Airway epithelial cell (primary cell): ENCODE measurements at places on chromosomes 3 and 15. TPM values are rescaled to one million over a fixed set of nuclear protein-coding genes. Genes with fewer than 3 reads are reported as not detected.

Gene RTP3
- total RNA-seq, result not detected in 2 replicates

Gene CPN2
- total RNA-seq, result not detected in 2 replicates

Gene EIF1B
- total RNA-seq, result 4.7 and 8.8 TPM in 2 replicates

Gene ZNF662
- 0.09 and 0.35 TPM in 2 replicates for total RNA-seq

Gene SMCO1
- total RNA-seq, result not detected in 2 replicates

Gene GOLGA8G
- total RNA-seq, result not detected in 2 replicates

Gene ALDH1L1
- 2.9 and 4.8 TPM in 2 replicates for total RNA-seq

Gene TMC3
- not detected in 2 replicates for total RNA-seq

Gene CYP1A2
- not detected in 2 replicates for total RNA-seq

Gene OCA2
- total RNA-seq, result 0.63 and 0.88 TPM in 2 replicates

Gene CDCP1
- 37.9 and 62.0 TPM in 2 replicates for total RNA-seq

Gene ATP13A4
- total RNA-seq, result 2.7 and 4.4 TPM in 2 replicates

Gene CHAC1
- 5.9 and 10.5 TPM in 2 replicates for total RNA-seq

Gene COL7A1
- total RNA-seq, result 294 and 341 TPM in 2 replicates

Gene HEMK1
- 14.0 and 15.9 TPM in 2 replicates for total RNA-seq

Gene HCN4
- not detected in 2 replicates for total RNA-seq

Gene WDR53
- 3.0 and 5.9 TPM in 2 replicates for total RNA-seq

Gene PML
- total RNA-seq, result 35.2 and 48.0 TPM in 2 replicates

Gene THRB
- 2.0 and 2.8 TPM in 2 replicates for total RNA-seq

Gene MESP2
- 0.37 and 0.42 TPM in 2 replicates for total RNA-seq
